ENCODE measurements at places on chromosomes 5 and 9.

DNA sequence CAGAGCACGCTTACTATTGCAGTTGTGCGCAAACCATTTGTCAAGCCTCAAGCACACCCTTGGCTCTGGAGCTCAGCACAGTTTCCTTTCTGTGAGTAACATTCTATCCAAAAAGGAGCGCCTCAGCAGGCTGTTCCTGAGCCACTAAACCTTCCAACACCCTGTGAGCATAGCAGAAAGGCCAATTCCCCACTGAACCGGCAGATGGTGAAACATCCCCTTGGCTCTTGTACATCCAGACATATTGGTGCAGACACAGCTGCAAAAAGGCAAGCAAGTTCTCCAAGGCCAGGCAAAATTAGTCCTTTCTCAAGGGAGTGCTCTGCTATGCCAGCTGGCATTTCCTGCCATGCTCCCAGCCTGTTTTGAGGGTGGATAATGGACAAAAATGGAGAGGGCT is 44.1 kb upstream of the CEMIP2 start:
- DNase-seq: no peak

- no peak for DNase-seq
Measured at GRCh38 chr9:21281275-21281674, 23.8 kb downstream of the IFNA5 start.

- no peak for DNase-seq
Measured at GRCh38 chr9:70571258-70571657, 156.8 kb upstream of the KLF9 start.

DNA sequence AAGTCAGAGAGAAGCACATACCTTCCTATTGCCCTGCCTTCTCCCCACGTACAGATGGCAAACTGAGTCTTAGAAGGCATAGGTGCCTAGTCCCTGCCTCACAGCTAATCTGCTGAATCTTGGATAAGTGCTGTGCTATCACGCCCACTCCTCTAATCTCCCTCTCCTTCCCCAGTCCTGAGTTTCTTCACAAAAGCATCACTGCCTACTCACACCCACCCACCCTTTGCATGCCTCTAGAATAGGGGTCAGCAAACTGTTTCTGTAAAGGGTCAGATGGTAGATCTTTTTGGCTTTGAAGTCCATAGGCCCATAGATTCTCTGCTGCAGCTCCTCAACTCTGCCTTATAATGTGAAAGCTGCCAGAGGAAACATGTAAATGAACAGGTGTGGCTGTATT is 23.2 kb upstream of the JADE2 start:
- DNase-seq: no peak

DNA sequence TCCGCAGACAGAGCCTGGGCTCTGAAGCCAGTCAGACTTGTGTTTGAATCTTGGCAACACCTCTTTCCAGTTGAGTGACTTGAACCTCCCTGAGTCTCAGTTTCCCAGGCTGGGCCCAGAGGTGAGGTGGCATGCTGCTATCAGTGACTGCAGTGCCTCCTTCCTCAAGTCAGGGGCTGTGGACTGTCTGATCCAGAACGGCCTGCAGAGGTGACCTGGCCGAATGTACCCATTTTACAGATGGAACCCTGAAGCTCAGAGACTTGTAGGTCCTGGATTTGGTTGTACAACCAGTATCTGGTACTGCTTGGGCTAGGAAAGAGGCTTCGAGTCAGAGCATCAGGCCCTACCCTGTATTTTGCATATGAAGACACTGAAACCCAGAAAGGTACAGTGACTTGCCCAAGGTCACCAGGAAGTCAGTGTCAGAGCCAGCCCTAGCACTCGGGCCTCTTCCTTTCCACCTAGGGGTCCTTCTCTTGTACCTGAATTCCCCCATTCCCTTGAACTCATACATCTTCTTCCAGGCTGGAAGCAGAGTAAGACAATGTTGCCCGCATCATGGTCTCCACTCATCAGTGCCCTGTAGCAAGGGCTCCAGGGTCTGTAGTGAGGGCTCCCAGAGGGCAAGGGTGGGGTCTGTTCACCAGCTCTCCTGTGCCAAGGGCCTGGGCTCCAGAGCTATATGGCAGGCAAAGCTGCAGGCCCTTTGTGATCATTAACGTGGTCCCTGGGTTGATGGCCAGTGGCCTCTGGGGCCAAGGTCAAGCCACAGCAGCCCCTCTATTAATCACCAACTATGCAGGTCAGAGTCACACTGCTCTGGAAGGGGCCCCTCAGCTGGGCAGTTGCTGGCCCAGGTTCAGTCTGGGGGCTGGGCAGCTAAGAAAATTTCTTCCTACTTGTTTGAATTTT is 28.5 kb downstream of the GSN start:
- DNase-seq: no peak
